HT-29 (cell line): ENCODE measurements at places on chromosomes 3 and 15. TPM values are rescaled to one million over a fixed set of nuclear protein-coding genes. Genes with fewer than 3 reads are reported as not detected.

DNA sequence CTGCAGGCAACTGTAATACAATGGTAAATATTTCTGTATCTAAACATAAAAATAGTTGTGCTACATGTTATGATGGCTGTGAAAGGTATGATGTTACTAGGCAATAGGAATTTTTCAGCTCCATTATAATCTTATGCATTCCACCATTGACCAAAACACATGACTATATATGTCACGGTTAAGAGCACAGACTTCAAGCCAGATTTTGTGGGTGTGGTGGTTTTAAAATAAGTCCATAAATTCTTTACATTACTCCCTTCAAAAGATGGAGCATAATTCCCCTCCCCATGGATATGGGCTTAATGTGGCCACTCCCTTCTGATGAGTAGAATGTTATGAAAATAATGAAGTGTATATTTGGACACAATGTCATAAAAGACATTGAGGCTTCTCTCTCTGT, 88.4 kb upstream of the TBC1D5 start:
- no peak for DNase-seq

The TM4SF1 gene
- 348 and 369 TPM in 2 replicates for total RNA-seq

DNA sequence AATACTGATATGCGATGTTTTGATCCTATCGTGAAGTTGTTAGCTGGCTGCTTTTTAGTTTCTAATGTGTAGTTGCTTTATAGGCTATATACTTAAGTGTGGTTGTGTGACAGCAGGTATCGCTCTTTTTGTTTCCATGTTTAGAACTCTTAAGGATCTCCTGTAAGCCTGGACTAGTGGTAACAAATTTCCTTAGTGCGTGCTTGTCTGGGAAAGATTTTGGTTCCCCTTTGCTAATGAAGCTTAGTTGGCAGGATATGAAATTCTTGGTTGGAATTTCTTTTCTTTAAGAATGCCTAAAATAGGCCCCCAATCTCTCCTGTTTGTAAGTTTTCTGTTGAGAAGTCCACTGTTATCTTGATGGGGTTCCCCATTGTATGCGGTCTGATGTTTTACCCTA, 173.6 kb downstream of the DOCK3 start:
- DNase-seq, result no peak

The HTR3E gene
- not detected in 2 replicates for total RNA-seq

The SCN5A gene
- total RNA-seq, result not detected in 2 replicates

The NOX5 gene
- total RNA-seq, result not detected in 2 replicates

GRCh38 chr3:34669490-34669889, 871.1 kb downstream of the PDCD6IP start:
- DNase-seq, result no peak

The REC114 gene
- not detected in 2 replicates for total RNA-seq

The NR2E3 gene
- 0.13 and 0.46 TPM in 2 replicates for total RNA-seq

GRCh38 chr3:130457671-130458070, 59.3 kb upstream of the COL6A6 start:
- no peak for DNase-seq

GRCh38 chr15:92708635-92709034, 53.1 kb upstream of the FAM174B start:
- no peak for DNase-seq

DNA sequence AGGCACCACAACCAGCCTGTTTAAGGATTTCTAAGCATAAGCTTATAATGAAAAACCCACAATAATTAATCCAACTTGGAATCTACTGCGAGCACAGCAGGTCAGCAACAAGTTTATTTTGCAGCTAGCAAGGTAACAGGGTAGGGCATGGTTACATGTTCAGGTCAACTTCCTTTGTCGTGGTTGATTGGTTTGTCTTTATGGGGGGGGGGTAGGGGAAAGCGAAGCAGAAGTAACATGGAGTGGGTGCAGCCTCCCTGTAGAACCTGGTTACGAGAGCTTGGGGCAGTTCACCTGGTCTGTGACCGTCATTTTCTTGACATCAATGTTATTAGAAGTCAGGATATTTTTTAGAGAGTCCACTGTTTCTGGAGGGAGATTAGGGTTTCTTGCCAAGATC, 15.1 kb downstream of the APOD start:
- no peak for DNase-seq

GRCh38 chr3:126147932-126148683, 32.3 kb downstream of the ALDH1L1 start:
- no peak for DNase-seq
